ENCODE measurements at places on chromosomes 7 and 10. TPM values are rescaled to one million over a fixed set of nuclear protein-coding genes. Genes with fewer than 3 reads are reported as not detected.

Gene HOXA4
- 0.55 TPM for total RNA-seq

Gene RTKN2
- 0.98 TPM for total RNA-seq

Gene CYP2C8
- total RNA-seq = not detected

Gene HIF1AN
- total RNA-seq = 57.6 TPM

Gene ATOH7
- not detected for total RNA-seq

Gene IFIT1B
- total RNA-seq = not detected

Gene VSTM4
- 0.25 TPM for total RNA-seq

Gene LIPJ
- total RNA-seq = not detected

Gene CHST3
- total RNA-seq = not detected

All from natural killer cell treated with Interleukin-12 subunit alpha and Interleukin-12 subunit beta and Interleukin-15 and Interleukin-18, amount 100 ng/mL, for 72 hours (primary cell).